ENCODE measurements at places on chromosomes 12 and 14.

DNA sequence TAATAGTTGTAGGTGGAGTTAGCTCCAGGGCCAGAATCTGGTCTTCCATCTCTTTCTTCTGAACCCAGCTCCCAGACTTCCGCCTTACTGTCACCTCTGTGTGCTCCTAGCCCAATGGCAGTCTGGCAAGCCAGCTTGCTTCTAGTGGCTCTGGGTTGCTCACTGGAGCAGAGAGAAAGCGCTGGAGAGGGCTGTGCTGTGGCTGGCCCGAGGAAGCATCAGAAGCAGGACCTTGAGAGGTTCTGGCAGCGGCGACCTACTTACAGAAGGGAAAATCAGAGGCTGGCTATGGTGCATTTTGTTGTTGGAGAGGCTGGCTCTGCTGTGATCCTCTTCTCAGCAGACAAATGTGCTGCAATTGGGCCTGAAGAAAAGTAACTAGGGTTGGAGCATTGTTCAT lies 28.6 kb downstream of the KCNA5 start:
- DNase-seq, result no peak

GRCh38 chr12:27551172-27551840 lies 27.3 kb downstream of the PPFIBP1 start:
- DNase-seq, result no peak

GRCh38 chr12:50050410-50051098 lies 6.8 kb upstream of the ASIC1 start:
- peak; percentile 57 for DNase-seq

- no peak for DNase-seq
Observed at GRCh38 chr12:94754653-94755052, 104.3 kb upstream of the TMCC3 start.

DNA sequence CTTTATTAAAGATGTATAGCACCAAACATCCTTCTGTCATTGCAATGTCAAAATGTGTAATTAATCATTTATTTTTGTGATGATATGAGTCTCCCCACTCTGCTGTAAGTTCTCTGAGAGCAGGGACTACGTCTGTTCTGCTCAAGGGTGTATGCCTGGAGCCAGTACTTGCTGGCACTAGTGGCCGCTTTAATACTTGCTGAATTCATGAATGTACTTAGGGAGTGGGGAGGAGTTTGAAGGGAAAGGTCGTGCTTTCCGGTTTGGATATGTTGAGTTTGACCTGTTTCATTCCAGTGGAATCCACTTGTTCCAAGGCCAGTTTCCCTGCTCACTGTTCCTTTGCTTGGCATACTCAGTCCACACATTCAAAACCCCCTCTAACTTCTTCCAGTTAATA lies 1.9 kb upstream of the DCAF5 start:
- DNase-seq, result no peak

GRCh38 chr12:122517877-122518276 lies 8.9 kb downstream of the RSRC2 start:
- DNase-seq, result no peak

DNA sequence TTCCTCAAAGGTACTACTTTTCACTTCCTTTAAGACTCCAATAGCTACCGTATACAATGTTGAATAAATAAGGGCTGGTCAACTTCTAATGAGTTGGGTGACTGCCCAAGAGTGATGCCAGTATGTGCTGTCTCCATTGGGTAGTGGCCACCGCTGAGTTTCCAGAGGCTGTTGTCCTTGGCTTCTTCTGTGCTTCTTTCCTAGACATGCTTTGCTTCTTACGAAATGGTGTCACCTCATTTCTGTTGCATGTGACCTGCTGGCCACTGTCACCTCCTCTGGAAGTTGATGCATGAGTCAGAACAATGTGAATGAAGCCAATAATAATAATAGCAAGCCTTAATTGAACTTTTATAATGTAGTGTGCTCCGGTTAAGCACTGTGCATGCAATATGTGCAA lies 7.5 kb upstream of the NID2 start:
- DNase-seq, result no peak

- DNase-seq, result no peak
Observed at GRCh38 chr12:131529196-131530040, 181.5 kb upstream of the SFSWAP start.

DNA sequence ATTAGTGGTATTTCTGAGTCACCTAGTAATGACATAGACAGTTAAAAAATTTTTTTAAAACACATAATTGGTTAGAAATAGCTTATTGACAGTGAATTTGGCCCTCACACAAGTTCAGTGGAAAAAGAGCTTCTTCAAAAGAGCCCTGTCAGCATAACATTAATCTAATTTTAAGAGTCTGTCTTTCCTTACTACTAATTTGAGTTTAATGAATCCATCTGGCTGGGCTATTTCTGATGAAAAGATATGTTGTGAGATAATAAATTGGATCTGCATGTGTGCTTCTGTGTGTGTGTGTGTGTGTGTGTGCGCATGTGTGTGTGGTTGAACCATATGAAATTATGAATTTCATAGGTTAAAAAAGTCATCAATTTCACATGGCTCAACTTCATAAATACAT lies 1045.2 kb downstream of the FLRT2 start:
- DNase-seq, result no peak

- DNase-seq, result no peak
Observed at GRCh38 chr14:54594537-54594936, 27.6 kb downstream of the SAMD4A start.

DNA sequence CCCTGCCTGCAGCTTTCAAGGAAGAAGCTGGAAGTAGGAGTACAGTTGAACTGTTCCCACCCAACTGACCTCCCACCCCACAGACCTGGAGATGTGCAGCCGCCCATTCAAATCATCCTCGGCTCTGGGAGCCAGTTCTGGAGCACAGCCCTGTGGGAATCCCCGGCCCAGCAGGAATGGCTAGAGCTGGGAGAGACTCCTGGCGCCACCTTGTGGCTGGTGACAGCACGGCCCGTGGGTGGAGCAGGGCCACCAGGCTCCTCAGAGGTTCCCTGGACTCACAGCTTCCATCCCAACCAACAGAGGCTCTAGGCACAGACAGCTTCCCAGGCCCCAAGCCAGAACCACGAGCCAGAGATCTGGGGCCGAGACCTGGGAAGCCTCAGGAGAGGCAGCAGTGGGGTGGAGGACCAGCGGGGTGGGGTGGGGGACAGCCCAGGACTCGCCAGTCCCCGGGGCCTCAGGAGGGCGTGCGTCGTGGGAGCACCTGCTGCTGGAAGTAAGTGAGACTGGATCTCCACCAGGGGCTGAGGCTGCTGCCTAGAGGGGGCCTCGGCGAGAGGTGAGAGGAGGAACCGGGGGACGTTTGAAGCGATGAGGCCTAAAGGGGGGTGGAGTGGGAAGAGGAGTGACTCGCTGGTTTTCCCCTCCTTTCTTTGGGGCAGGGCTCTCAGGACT lies 43.4 kb downstream of the RNF34 start:
- peak; percentile 86 for DNase-seq

DNA sequence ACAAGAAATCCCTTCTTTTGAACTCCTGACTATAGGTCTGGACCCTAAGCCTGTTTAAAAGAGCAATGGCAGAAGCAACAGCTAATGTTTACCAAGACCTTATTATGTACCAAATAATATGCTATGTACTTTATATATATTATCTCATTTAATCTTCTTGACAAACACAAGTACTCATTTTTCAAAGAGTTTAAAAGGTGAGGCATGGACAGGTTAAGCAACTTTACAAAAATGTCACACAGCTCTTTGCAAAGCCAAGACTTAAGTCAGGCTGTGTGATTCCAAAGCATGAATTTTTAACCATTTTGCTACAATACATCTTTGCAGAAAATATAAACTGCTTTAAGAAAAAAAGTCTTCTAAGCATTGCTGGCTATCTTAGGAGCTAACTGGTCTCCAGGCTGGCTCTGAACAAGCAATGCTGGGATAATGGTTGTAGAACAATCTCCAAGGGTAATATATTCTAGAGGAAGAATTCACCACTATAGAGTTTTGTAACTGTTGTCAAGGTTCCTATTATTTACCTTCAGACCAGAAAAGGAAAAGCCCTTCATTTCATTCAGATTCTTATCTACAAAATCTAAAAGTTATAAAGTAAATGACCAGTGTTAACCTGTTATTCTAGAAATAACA lies 22.1 kb downstream of the SYNJ2BP start:
- no peak for DNase-seq

DNA sequence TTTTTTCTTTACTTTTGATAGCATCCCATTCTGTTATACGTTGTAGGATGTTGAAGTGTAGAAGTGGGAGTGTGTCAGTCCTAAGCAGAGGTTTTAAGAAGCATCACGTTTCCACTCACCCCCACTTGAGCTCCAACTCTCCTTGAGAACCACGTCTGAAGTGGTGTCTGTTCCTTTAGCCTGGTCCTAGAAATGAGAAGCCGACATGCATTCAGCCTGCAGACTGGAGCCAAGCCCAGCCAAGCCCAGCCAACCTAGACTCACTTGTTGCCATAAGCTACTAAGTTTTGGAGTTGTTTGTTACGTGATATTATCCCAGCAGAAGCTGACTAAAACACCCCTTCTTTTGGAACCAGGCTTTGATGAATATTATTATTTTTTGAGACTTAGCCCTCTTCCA lies 4.4 kb upstream of the ELK3 start:
- no peak for DNase-seq

- no peak for DNase-seq
Observed at GRCh38 chr14:34750670-34751069, 36.3 kb upstream of the CFL2 start.

- no peak for DNase-seq
Observed at GRCh38 chr12:132606466-132606865, 3.9 kb downstream of the LRCOL1 start.

All from transverse colon (tissue), 4 donors.